Chondrocyte (in vitro differentiated cells): ENCODE measurements at places on chromosomes 3 and 15. TPM values are rescaled to one million over a fixed set of nuclear protein-coding genes. Genes with fewer than 3 reads are reported as not detected.
A peak's percentile ranks its signal among the peaks of the same experiment; 100 is the strongest.

DNA sequence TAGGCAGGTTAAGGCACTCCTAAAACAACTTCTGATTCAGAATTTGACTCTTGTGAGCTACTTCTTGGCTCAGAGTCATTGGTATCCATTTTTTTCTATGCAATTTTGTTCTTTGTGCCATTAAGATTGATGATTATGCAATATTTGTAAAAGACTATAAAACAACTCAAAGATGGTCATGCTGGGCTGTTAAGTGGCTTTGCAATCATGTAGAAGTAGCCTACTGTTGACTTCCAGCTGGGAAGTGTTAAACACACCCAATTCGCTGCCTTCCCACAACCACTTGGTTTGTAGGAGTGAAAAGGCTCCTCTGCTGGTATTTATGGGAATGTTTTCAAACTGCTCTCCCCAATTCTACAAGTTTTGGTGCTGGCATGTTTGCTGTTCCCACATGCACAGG is 74.7 kb upstream of the COL6A6 start:
- H3K27ac ChIP-seq = no peak overlapping the region
- DNase-seq = no peak
- peaks cover 3% of the 10 kb centered on the region for H3K27me3 ChIP-seq
- H3K4me1 ChIP-seq = no peaks in the 10 kb centered on the region
- H3K4me3 ChIP-seq = no peak overlapping the region

DNA sequence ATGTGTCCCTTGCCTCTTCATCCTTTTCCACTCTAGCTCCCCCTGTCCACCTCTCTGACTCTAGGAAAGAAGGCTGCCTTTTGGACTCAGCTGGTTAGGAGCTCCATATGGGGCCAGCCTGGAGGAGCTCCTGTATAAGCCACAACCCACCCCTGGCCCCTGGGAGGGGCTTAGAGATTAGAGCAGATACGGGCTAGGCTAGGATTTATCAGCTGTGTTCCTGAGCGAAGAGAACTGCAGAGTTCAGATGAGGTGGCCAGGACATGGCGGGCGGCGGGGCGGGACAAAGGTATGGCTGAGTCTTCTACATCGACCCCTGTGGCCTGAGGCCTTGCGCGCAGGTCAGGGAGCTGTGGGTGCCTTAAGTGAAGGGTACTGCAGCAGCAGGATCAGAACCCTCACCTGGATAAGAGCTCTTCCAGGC is 7.9 kb downstream of the NBEAL2 start:
- no peak overlapping the region for H3K27ac ChIP-seq
- H3K36me3 ChIP-seq = peaks cover 5% of the 10 kb centered on the region
- no peak overlapping the region for H3K4me3 ChIP-seq
- no peaks in the 10 kb centered on the region for H3K4me1 ChIP-seq
- DNase-seq = no peak

DNA sequence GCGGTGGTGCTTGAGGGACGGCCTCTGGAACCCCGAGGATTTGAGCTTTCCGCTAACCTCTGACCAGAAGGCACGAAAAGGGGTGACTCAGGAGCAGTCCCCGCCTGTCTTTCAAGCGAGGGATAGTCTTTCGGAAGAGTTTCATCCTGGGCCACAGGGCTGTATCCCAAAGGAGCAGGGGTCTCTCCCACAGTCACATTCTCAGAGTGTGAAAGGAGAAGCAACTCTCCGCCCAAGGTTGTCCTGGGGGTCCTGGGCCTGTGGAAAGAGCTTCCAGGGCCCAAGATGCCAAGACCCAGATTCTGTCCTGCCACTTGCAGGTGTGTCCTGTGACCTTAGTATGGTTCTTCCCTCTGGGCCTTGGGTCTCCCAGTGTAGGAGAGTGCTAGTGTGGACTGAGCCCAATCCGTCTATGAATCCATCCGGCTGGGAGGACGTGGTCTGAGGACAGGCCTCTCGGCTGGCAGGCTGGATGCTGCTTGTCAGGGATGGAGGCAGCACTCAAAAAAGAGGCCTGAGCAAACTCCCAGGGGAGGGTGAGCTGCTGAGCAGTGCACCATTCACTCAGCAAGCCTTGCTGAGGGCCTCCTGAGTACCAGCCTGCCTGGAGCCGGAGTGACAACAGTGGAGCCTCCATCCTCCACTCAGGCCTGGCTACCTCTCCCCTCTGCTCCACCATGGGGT is 1.6 kb upstream of the DUSP7 start:
- peaks cover 32% of the 10 kb centered on the region for H3K4me1 ChIP-seq
- H3K27me3 ChIP-seq = no peaks in the 10 kb centered on the region
- peaks cover 7% of the 10 kb centered on the region for H3K36me3 ChIP-seq
- peak overlapping the region; percentile 70 for H3K4me3 ChIP-seq

DNA sequence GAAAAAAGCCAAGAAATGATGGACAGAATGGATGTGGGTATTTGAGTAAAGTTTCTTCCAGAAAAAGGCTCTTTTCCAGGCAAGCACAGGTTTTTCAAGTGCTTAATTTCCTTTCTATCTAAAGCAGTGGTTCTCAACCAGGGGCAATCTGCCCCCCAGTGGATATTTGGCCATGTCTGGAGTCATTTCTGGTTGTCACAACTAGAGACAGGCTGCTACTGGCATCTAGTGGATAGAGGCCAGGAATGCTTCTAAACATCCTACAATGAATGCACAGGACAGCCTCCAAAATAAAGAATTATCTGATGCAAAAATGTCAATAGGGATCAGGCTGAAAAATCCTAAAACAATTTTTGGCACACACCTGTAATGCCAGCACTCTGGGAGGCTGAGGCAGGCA is 23.9 kb downstream of the SEC22C start:
- peaks cover 27% of the 10 kb centered on the region for H3K36me3 ChIP-seq
- H3K27ac ChIP-seq = no peak overlapping the region
- no peak for DNase-seq
- H3K27me3 ChIP-seq = no peaks in the 10 kb centered on the region

DNA sequence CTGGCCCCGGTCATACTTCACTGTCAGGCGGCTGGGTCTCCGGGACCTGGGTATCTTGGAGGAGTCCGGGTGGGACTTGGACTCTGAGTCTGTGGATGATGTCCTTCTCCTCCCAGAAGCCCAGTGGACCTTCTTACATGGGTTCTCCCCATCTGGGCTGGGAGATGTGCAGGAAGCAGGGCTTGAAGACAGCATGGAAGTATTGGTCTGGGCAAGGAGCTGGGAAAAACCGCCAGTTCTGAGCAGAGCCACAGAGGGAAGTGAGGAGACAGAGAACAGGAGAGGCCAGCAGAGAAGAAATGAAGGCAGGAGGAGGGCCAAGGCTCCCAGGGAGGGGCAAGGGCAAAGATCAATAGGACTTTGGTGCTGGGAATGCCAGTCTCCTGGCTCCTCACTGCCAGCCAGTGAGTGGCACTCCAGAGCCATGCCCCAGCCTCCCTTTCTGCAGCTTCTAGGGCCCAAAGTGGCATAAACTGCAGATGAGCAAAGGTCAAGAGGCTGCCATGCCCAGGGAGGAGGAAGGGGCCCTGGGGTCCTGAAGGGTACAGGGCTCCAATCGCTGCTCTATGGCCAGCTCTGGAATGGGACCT is at the start of gene PPP1R14D:
Gene PPP1R14D (minus strand): TSS at position 262 of the 590 bp plus-strand sequence. CDS start 67 bp downstream, at position 195.
- peaks cover 3% of the 10 kb centered on the region for H3K4me1 ChIP-seq
- no peak within 1 kb of the TSS for H3K4me3 ChIP-seq
- peak; percentile 66 for DNase-seq
- peaks cover 8% of the 10 kb centered on the region for H3K27me3 ChIP-seq

DNA sequence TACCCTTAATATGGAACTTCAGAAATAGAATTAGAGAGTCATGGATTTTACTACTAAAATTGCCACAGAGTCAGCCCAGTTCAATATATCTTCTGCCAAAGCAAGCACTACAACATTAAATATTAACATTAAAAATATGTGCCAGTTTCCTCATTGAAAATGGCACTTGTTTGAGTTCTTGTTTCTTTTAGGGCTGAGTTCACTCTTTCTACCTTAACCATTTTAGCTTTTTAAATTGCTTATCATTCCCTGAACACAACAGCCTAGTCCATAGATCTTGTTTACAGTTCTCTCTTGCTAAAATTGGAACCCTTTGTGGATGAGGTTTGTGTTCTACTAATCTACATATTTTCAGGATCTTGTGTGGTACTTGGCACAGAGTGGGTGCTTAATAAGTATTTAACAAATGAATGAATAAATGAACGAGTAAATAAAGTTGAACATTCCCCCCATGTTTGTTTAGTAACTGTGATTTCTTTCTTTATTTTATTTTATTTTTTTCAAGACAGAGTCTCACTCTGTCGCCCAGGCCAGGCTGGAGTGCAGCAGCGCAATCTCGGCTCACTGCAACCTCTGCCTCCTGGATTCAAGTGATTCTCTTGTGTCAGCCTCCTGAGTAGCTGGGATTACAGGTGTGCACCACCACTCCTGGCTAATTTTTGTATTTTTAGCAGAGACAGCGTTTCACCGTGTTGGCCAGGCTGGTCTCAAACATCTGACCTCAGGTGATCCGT is 46.0 kb upstream of the SLC7A14 start:
- no peak for DNase-seq
- H3K36me3 ChIP-seq = no peaks in the 10 kb centered on the region
- H3K4me1 ChIP-seq = peaks cover 21% of the 10 kb centered on the region
- no peak overlapping the region for H3K27ac ChIP-seq

DNA sequence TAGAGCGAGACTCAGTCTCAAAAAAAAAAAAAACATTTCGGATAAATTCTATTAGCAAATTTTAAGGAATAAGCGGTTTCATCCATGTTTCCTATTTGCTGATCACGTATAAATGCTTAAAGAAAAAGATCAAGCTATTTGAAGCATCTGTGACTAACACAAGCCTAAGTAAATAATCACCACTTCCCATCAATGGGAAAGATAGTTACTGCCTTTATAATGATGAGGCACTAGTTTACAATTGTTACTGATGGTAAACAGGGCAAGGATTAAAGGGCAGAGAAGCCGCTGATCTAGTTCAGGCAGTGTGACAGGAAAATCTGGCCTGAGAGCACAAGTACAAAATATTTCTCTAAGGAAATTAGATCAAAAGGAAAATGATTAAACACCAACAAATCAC is 13.7 kb downstream of the CLPX start:
- peak overlapping the region; percentile 45 for H3K27ac ChIP-seq
- peaks cover 10% of the 10 kb centered on the region for H3K4me1 ChIP-seq
- H3K27me3 ChIP-seq = no peaks in the 10 kb centered on the region

DNA sequence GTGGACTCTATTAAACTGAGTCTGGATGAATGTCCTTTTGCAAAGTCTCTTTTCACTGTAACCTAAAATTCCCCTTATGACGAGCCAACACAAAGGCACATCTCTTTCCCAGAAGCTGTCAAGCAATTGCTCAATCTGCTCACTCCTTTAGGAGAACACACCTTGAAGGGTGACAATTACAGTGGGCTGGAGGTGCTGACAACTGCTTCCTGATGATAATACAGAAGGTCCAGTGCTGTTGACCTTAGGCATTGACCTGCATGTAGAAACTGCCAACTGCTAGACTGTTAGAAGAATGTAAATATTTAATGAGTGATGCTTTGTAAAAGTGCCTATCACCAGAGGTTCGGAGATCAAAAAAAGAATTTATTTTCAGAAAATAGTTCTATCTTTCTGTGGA is 757.7 kb downstream of the GRM7 start:
- H3K36me3 ChIP-seq = no peaks in the 10 kb centered on the region
- no peak overlapping the region for H3K27ac ChIP-seq
- H3K27me3 ChIP-seq = peaks cover 3% of the 10 kb centered on the region

GRCh38 chr3:53258600-53259426 is 3.0 kb upstream of the TKT start:
- H3K4me1 ChIP-seq = peaks cover 30% of the 10 kb centered on the region
- H3K36me3 ChIP-seq = no peaks in the 10 kb centered on the region
- no peak for DNase-seq
- no peaks in the 10 kb centered on the region for H3K27me3 ChIP-seq
- H3K4me3 ChIP-seq = no peak overlapping the region

GRCh38 chr3:64067506-64068346 is 44.4 kb upstream of the PSMD6 start:
- H3K36me3 ChIP-seq = no peaks in the 10 kb centered on the region
- peaks cover 7% of the 10 kb centered on the region for H3K4me1 ChIP-seq
- no peaks in the 10 kb centered on the region for H3K27me3 ChIP-seq
- no peak for DNase-seq

DNA sequence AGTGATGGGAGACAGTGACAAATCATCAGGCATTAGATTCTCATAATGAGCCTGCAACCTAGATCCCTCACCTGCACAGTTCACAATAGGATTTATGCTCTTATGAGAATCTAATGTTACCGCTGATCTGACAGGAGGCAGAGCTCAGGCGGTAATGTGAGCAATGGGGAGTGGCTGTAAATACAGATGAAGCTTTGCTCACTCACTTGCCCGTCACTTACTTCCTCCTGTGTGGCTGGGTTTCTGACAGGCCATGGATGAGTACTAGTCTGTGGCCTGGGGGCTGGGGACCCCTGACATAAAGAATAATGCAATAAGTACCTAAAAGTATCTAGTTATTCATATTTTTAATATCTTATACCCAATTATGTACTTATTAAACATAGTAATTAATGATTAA is 15.6 kb downstream of the IQCB1 start:
- no peaks in the 10 kb centered on the region for H3K27me3 ChIP-seq
- no peak overlapping the region for H3K4me3 ChIP-seq
- H3K36me3 ChIP-seq = peaks cover 44% of the 10 kb centered on the region
- DNase-seq = no peak
- peaks cover 11% of the 10 kb centered on the region for H3K4me1 ChIP-seq

- DNase-seq = no peak
- no peak overlapping the region for H3K4me3 ChIP-seq
- H3K4me1 ChIP-seq = no peaks in the 10 kb centered on the region
- peaks cover 49% of the 10 kb centered on the region for H3K27me3 ChIP-seq
Measured at GRCh38 chr3:122619040-122619439, 41.6 kb downstream of the PARP15 start.

DNA sequence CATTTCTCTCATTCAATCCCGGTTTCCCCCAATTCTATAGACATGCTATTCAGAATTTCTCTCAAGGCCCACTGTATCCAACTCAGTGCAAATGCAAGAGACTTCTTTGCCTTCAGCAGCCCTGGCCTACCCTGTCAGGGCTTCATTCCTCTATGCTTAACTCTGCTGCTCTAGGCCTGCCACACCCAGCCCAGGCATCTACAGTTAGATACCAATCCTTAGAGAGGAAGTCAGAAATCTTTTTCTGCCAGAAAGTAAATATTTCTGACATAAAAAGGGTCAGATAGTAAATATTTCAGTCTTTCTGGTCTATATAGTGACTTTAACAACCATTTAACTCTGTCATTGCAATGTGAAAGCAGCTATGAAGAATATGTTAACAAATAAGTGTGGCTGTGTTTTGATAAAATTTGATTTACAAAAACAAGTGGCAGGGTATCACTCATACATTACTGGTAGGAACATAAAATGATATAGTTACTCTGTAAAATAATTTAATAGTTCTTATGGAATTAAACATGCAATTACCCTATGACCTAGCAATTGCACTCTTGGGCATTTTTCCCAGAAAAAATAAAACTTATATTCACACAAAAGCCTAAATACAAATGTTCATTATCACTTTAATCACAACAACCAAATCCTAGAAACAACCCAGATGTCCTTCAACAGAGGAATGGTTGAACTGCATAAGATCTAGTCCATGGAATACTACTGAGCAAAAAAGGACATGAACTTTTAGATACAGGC is 942.0 kb downstream of the SQOR start:
- DNase-seq = no peak
- H3K4me3 ChIP-seq = no peak overlapping the region
- no peak overlapping the region for H3K27ac ChIP-seq
- no peaks in the 10 kb centered on the region for H3K36me3 ChIP-seq

GRCh38 chr3:3927965-3928364 is 128.7 kb downstream of the LRRN1 start:
- no peaks in the 10 kb centered on the region for H3K4me1 ChIP-seq
- H3K4me3 ChIP-seq = no peak overlapping the region
- no peak overlapping the region for H3K27ac ChIP-seq
- no peak for DNase-seq
- no peaks in the 10 kb centered on the region for H3K36me3 ChIP-seq
- no peaks in the 10 kb centered on the region for H3K27me3 ChIP-seq

Gene ITIH3
- total RNA-seq = 3.5 to 17.8 TPM (median 16.9 TPM) in 3 replicates

Gene STRIT1
- total RNA-seq = not detected in 3 replicates

Gene GOLGA8T
- total RNA-seq = 0.20 TPM in 1 of 3 replicates, not detected in the others

Gene ITGA11
- total RNA-seq = 965 to 1,105 TPM (median 1,092 TPM) in 3 replicates

Gene EEFSEC
- total RNA-seq = 12.2 to 20.8 TPM (median 12.5 TPM) in 3 replicates

Gene DPPA2
- total RNA-seq = not detected in 3 replicates

Gene GPR156
- total RNA-seq = 1.0 to 1.7 TPM (median 1.3 TPM) in 3 replicates
